ENCODE measurements at places on chromosomes 6 and 20.

DNA sequence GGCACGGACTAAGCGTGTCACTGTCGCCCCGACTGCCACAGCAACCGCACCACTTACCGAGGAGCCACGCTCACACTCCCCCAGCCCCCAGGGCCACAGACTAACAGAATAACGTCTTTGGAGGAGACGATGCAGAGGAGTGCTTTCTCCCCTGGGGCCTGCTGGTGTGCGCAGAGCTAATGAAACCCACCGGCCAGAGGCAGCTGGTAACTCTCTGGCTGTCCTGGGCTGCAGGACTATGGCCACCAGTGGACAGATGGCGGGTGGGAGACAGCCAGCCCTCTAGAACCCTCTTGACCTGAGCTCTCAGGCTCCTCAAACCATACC is 228.0 kb downstream of the DLL1 start:
- DNase-seq = no peak

- no peak for DNase-seq
Measured at GRCh38 chr6:135296715-135297114, 115.6 kb downstream of the MYB start.

DNA sequence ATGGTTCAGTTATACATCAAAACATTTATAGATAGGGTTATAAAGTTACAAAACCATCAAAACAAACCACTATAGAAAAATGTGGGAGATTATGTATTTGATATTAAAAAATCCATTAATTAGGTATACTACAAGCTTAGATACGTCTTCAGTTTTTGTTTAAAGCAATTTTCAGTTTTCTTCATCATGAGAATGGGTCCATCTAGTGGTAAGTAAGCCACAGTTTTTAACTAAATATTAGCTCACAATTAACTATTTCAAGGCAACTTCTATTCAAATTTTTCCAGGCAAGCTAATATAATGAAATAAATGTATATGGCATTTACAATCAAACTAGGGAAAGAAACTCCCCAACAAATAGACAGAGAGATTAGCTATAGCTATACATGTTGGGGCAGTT is 44.4 kb downstream of the RNGTT start:
- DNase-seq = no peak

DNA sequence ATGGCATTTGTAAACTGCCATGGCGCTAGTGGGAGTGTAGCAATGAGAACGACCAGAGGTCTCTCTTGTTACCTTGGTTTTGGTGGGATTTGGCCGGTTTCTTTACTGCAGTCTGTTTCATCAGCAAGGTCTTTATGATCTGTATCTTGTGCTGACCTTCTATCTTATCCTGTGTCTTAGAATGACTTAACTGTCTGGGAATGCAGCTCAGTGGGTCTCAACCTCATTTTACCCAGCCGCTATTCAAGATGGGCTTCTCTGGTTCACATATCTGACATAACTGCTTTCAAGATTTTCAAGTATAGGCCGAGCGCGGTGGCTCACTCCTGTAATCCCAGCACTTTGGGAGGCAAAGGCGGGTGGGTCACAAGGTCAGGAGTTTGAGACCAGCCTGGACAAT is 1.9 kb upstream of the SFT2D1 start:
- DNase-seq = no peak

DNA sequence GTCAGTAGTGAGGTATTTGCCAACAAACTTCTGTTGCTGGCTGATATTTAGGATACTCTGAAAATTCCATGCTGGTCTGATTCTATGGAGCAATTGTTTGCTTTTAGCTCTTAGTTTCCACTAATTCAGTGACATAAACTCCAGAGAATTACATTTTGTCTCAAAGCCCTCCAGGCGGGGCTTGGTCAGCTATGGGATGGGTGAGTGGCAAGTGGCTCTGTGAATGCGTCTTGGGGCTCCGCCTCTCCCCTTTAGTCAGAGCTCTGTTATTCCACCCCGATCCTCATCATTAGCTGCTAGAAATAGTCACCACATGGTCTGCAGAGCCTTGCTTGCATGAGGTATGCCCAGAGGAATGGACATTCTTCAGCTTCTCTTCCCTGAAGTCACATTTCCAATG is 540.6 kb downstream of the QKI start:
- peak; percentile 91 for DNase-seq

DNA sequence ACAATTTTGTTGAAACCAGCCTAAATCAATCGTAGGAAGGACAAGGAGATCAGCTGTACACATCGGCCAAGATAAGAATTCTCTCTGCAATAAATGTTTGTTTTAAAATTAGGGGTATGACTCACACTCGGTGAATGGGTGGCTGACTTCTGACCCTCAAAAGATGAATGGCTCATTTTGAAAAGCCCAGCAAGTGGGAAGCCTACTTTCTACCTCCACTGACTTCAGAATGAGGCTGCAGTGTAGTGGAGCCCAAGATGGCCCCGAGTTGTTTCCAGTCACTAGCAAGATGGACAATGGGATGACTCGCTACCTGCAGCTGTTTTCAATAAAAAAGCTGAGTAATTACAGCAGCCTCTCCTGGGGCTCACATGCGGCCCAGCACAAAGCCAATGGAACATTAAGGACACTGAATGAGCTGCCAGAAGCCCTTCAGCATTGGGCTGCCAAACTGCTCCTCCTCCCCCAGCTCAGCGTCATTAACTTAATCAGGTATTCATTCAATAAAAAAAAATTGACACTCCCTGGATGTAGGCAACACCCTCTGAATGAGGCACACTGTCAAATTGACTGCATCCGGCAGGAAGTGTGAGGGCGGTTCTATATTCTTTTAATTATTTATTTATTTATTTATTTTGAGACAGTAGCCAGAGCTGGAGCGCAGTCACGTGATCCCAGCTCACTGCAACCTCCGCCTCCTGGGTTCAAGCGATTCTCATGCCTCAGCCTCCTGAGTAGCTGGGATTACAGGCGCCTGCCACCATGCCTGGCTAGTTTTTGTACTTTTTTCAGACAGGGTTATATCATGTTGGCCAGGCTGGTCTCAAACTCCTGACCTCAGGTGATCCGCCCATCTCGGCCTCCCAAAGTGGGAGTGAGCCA is 107.3 kb downstream of the GMPR start:
- DNase-seq = peak; percentile 79

GRCh38 chr20:43096931-43097260 is 92.8 kb downstream of the PTPRT start:
- no peak for DNase-seq

- DNase-seq = no peak
Measured at GRCh38 chr20:4132956-4133355, 117.6 kb upstream of the RNF24 start.

DNA sequence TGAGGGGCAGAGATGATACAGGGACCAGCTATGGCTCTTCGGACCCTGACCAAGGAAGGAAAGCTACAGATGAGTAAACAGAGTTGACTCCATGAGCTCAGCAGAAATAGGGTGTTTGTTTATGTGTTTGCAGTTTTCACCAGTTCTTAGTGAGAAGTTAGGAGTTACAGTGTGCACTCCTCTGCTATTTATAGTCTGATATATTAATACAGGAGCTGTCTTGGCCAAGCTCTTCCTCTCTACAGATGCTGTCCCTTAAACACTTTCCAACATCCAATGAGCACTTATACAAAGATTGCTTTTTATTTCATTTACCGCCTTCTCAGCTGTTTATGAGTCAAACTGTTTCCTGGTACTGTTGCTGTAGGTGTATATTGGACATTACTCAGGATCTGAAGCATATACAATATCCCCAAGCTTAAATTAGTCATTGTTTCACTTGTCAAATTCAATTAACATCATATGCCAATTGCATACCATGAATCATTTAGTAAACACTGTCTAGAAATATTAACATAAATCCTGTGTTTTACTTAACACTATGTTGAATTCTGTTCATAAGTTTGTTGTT is 618.0 kb downstream of the PRKN start:
- no peak for DNase-seq

DNA sequence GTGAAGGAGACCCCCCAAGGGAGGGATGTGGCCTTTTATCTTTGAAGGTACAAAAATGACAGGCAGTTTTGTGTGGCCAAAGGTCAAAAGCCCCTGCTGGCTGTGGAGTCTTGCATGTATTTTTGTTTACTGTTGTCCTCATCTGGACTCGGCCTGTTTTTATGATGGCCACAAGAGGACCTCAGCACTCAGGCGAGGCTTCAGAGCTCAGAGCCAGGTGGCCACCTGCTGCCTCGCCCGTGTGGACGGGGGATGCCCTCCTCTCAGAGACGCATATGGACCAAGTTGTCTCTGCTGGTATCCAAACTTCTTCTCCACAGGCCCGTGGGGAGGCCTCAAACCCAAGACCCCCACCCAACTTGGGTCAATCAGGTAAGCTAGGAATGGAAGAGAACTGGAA is 118.2 kb downstream of the DACT2 start:
- no peak for DNase-seq

GRCh38 chr6:43770372-43771209 is 580 bp downstream of the VEGFA start:
- peak; percentile 57 for DNase-seq

Measured in AG08395 (cell line).